ENCODE measurements at places on chromosomes 16 and 17.

- no peak for DNase-seq
Observed at GRCh38 chr16:7689234-7689633, 356.6 kb downstream of the RBFOX1 start.

GRCh38 chr17:40283662-40284061 lies 4.0 kb upstream of the CDC6 start:
- peak; percentile 50 for DNase-seq

DNA sequence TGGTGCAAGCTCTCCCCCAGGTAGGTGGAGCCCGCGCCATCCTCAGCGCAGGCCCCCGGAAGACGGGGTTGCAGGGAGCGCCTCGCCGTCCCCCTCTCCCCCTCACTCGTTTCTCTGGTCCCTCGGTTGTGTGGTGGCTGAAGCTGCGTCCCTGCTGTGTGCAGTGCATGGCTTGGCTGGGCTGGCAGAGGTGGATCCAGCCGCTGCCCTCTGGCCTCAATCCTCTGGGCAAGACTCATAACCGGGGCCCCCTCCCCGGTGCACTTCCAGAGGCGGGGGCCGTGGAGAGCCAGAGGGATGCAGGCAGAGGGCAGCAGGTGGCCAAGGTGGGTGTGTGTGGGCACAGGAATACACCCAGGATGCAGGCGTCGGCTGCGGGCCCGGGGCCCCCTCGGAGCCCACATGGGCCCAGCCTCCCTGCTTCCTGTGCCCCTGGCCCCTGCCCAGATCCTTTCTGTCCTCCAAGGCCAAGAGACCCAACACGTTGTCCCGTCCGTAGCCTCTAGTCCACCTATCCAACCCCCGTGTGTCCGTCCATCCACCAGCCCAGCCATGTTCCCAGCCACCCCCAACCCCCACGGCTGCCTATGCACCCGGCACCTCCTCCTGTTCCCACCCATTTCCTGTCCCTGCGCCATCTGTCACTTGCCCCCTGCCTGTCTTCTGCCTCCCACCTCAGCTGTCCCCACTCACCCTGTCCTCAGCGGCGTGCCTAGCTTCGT lies 9.3 kb downstream of the TPSG1 start:
- DNase-seq, result no peak

DNA sequence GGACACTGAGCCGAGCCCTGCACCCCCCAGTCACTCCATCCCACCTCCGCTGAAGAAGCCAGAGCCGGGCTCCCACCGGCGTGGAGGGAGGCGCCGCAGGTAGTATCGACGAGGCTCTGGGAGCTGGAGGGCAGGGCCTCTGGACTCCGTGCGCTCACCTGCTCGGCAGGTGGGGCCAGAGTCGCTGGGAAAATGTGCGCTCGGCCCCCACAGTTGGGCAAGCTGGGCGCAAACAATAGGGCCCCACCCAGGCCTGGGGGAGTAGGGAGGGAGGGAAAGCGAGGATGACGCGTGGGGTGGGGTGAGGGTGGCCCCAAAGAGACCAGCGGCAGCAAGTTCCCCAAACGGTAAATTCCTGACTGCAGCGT lies 668 bp downstream of the JUP start:
- no peak for DNase-seq

GRCh38 chr17:82718986-82719685 lies 2.6 kb downstream of the FN3KRP start:
- DNase-seq, result no peak

- no peak for DNase-seq
Observed at GRCh38 chr16:15652293-15653001, 2.4 kb downstream of the NDE1 start.

DNA sequence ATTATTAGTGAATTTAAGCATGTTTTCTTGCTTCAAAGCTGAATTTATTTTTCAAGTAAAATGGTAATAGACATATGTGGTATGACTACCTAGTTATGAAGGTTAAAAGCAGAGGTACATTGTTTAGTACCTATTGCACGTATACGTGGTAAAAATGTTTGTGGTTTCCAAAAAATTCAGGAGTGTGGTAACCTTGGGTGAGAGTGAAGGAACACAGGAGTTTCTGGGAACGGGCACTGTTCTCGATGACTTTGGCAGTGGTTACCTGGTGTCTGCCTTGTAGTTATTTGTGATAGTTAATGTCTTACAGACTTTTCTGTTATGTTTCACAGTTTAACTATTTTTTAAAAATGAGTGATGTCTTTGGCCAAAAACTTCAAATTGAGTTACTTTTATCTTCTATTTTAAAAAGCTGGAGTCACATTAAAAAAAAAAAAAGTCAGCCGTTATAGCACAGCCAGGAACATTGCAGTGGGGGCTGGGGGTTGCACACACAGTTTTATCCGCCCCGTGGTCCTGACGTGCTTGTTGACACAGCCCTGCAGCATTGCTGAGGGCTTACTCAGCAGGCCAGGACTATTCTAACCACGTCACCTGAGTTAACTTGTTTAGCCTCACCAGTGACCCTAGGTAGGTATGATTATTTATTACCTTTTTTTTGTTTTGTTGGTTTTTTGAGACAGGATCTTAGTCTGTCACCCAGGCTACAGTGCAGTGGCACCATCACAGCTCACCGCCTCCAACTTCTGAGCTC lies 10.9 kb downstream of the JPT2 start:
- no peak for DNase-seq

- DNase-seq, result no peak
Observed at GRCh38 chr17:72385475-72385874, 264.7 kb downstream of the SOX9 start.

DNA sequence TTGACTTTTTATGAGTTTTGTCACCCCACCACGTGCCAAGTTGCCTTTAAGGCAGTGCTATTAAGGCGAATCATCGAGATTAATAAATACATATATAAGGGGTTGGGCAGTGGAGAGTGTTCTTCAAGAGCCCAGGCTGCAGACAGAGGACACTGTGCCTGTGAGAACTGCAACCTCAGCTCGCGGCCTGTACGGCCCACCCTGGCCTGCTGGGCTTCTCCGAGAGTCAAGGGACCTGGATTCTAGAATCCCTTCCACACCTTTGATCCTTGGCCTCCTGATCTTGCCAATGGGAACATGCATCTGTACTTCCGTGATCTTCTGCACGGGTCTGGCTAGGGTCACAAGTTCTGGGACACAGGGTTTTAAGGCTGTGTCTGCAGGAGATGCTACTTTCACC lies 54.5 kb downstream of the IRX5 start:
- no peak for DNase-seq

- no peak for DNase-seq
Observed at GRCh38 chr17:10621397-10621796, 35.7 kb downstream of the MYH3 start.
